ENCODE measurements at places on chromosomes 2 and 18.
A peak's percentile ranks its signal among the peaks of the same experiment; 100 is the strongest.

- no peak for DNase-seq
Measured at GRCh38 chr2:132738223-132738622, 68.2 kb upstream of the LYPD1 start.

DNA sequence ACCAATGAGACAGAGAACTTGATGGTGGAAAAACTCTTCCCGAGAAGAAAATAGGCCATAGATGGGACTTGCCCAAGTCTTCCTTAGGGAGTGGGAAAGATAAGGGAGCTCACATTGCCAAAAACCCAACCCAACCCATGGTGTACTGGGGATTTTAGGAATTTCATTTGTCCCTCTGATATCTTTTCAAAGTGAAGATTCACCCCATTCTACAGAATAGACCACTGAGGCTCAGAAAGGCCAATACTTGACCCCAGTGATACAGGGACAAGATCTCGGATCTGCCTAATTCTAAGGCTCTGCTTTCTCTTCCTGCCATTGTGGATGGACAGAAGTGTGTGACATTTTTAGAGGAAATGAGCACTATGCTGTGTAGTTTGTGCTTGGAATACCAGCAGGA is 159.0 kb downstream of the MYCN start:
- DNase-seq, result no peak

DNA sequence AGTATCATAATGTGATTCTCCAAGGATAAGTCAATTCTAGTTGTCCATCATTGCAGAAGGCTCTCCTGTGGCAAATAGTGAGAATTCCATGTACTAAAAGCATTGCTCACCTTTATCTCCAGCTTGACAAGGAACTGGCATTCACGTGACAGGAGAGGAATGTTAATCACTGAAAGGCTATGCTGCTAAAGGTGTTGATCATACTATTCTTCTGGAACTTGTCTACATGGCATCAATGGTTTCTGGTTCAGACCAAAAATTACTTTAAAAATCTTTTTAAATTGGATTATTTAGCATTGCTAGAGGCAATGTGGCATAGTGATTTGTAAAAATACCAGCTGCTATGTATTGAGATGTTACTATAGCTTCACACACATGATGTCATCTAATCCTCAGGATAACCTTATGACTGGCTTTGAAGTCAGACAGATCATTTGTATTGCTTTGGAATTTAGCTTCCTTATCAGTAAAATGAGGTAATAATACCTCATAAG is 414.4 kb downstream of the MTX2 start:
- DNase-seq, result no peak

DNA sequence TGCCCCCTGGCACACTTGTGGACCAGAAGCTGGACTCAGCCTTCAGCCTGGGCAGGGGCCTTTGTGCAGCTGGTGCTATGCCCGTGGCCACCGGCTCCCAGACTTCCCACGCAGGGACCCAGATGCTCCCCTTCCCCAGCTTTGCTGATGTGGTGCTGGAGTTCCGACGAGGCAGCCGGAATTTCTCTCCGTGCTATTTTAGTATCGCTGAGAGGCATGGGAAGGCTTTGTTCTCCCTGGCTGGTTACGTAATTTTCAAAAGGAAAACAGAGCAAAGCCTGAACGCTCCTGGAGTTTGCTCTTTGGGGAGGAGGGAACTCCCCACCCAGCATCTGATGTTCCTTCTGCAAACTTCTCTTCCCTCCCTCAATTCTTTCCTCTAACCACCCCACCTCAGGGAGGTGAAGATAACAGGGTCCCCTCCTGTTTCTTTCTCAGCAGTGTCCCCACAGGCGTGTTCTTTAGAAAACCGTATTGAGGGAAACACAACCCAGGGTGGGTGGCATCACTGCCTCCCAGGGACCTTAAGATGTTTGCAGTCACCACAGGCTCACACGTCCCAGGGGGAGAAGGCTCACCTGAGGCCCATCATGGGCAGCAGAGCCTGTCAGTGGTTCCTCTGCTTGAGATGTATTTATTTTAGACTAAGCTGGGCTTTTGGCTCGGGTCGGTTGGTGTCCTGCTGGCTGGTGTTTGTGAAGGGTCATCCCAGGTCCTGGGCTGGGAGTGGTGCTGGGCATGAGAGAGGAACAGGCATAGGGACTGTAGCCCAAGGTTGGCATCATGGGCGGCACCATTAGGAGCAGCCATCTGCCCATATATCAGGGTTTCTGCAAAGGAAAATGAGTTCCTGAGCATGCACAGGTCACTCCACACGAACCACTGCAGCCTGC is 95.0 kb downstream of the MAPK4 start:
- DNase-seq, result peak; percentile 70

GRCh38 chr2:50820176-50820575 is 211.8 kb downstream of the NRXN1 start:
- no peak for DNase-seq

DNA sequence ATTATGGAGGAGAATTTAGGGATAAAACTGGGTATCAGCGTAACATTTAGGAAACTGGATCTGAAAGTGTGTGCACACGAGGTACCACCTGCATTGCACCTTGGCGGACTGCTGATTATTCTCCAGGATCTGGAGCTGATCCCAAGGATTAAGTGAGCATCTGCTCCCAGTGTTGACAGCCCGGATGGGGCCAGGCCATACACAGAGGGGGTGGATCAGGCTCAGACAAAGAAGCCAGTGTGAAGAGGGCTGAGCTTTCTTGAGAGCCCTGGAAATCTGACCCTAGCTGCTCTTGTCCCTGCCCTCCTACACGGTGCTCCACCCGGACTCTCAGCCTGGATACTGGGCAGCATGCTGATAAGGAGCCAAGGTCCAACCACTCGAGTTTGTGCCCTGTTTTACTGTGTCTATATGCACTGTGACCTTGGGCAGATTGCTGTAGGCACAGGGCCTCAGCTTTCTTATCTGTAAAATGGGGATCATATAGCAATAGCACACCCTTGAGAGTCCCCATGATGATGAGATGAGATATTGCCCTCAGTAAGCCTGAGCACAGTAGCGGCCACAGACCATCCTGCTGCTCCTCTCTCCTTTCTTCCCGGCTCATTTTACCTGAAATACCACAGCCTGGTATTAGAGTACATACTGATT is 396.8 kb upstream of the CELF4 start:
- no peak for DNase-seq

DNA sequence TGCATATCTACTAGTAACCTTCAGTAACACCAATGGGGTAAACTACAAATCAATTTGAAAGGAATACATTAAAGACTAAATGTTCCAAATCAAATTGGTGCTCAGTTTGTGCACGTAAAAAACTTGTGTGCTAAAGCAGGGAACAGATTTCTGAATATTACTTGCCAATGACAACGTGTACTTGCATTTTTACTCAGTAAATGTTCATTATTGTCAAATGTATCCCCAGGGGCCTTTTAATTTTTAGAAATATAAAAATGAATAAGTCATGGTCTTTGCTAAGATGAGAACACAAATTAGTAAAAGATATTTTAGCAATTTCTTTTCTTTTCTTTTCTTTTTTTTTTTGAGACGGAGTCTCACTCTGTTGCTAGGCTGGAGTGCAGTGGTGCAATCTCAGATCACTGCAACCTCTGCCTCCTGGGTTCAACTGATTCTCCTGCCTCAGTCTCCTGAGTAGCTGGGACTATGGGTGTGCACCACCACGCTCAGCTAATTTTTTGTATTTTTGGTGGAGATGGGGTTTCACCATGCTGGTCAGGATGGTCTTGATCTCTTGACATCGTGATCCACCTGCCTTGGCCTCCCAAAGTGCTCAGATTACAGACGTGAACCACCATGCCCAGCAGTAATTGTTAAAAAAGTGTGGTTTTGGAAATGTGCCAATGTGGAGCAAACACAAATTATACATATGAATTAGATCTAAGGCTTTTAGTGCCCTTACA is 52.6 kb downstream of the PMAIP1 start:
- DNase-seq, result no peak

- no peak for DNase-seq
Measured at GRCh38 chr18:3008541-3008940, 4.4 kb downstream of the LPIN2 start.

GRCh38 chr2:60350791-60351190 is 202.7 kb downstream of the BCL11A start:
- DNase-seq, result no peak

- DNase-seq, result no peak
Measured at GRCh38 chr2:1782514-1782913, 38.2 kb upstream of the PXDN start.

- peak; percentile 73 for DNase-seq
Measured at GRCh38 chr18:11849841-11850634, 1.2 kb upstream of the CHMP1B start.

DNA sequence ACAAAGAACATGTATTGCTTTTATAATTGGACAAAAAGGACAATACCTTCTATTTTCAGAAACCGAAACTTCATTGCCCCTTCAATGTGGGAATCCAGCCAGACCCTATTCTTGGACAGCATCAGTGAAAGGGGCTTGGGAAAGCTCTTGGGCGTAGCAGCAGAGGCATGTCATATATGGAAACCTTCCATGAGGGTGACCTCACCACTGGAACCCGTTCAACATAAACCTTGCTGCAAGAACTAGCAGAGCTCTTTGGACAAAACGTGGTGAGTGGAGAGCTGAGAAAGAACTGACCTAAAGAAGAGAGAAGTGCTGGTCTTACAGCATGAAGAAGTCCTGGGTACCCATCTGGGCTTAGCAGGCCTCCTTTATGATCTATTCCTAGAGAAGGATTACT is 22.7 kb upstream of the ACTG2 start:
- DNase-seq, result peak; percentile 57

- DNase-seq, result no peak
Measured at GRCh38 chr2:105809097-105809473, 64.4 kb downstream of the NCK2 start.

DNA sequence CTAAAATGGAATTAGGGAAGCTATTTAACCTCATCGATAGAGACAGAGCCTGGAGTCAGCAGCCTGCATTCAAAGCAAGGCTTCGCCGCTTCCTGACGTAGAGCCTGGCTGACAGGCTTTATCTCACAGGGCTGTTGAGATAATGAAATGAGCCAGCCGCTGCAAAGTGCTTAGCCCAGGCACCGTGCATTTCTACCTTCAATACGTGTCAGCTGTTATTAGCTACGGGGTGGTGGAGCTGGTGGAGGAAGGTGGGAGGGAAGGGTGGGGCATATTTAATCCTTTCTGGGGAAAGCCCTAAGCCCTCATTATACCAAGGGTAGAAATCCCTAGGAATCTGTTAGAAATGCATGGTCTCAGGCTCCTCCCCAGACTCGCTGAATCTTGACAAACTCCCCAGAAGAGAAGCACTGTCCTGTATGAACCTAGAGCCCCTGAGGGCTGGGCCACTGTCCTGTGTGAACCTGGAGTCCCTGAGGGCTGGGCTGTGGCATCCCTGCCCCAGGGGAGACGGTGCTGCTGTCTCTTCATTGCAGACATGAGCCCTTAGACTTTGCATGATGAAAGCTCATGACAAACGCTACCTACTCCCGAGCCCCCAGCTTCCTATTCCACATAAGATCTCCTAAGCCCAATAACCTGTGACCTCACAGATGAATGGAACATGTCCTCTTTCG is 72.4 kb downstream of the ALPK2 start:
- peak; percentile 75 for DNase-seq

DNA sequence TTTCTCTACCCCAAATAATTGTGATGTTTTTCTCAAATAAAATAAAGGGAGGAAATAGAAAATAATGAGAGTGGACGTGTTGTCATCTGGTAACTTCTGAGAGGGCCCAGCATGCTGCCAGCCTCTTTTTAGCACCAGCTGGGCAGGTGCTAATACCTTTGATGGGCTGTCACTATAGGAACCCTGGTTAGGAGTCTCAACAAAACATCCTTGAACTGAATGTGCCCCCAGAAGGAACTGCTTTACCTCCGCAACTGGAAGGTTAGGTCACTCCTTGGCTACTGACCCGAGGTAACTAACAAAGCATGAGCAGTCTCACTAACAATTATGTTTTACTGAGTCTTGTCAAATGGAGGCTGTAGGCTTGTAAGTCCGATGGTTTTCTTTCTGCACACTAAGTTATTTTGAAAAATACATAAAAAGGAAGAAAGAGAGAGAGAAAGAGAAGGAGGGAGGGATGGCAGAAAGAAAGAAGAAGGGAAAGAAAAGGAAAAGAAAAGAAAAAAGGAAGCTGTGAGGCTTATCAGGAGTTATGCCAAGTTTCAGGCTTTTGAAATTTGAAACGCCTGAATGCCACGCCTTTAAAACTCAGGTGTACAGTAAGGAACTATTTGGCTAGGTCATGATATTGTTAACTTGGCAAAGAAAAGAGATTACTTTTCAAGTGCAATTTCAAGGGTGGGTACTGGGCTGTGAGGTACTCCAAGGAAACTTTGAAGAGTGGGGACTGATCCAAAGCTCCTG is 91.0 kb downstream of the TGIF1 start:
- no peak for DNase-seq

GRCh38 chr2:205706769-205707381 is 24.6 kb downstream of the NRP2 start:
- DNase-seq, result peak; percentile 80

DNA sequence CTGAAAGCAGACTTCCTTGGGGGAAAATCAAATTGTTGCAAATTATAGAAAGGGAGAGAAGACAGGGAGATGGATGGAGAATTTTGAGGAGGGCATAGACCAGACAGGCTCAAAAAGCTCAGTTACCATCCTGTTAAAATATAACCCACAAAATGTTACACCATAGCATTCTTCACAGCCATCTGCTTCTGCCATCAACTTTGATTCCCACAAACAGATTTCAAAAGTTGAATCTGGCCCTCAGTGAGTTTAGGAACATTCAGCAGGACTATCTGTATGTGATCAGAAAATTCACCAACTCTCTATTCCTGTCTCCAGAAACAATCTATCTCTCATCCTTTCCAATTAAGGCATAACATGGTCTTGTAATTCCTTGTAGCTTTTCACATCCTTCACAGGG is 159.8 kb upstream of the CCDC68 start:
- no peak for DNase-seq

DNA sequence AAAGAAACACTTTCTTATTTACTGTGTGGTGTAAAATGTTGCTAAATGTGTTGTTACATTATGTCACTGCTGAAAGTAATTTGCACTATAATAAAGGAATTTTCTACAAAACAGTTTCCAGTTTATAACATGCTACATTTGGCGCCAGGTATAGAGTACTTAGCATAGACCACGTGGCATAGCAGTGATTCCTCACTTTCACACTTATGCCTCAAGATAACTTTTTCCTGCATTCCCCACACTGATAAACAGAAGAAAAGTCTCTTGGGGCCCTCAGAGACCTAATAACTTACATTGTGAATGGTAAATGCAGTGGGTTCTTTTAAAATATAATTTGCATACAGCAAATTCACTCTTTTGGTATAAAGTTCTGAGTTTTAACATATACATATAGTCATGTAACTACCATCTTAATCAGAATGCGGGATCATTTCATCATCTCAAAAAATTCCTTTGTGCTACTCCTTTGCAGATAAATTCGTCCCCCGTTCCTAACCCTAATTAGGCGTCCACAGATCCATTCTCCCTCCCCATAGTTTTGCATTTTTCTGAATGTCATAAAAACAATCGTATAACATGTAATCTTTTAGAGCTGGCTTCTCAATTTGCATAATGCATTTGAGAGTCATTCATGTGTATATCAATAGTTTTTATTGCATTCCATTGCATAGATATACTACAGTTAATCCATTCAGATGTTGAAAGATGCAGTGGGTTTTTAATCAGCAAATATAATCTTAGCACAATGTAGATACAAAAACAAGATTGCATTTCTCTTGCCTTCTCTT is 7.5 kb downstream of the LGALSL start:
- DNase-seq, result no peak

GRCh38 chr2:217654168-217654567 is 348.6 kb downstream of the TNS1 start:
- no peak for DNase-seq

Data from Right ventricle myocardium superior (tissue), 1 donor.